Fibroblast of the conjunctiva (primary cell): ENCODE measurements at places on chromosomes 2 and 18.

DNA sequence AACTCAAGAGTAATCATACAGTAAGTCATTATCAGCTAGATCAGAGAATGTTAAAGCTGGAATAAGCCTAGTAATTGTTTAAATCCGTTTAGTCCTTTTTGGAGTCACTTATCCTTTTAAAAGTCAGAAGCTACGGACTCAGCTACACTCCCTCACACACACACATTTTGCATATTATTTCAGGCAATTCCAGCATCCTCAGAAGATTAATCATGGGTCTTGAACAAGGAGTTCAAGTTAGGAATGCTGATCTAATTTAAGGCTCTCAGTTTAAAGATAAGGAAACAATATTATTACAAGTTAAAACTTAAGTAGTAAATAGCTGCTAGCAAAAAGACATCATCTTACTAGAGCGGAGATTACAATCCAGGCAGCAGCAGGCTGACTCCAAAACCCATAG is 74.3 kb downstream of the GTF3C3 start:
- DNase-seq: no peak

- no peak for DNase-seq
These were observed 33.9 kb downstream of the NBAS start for GRCh38 chr2:15527074-15527739.

DNA sequence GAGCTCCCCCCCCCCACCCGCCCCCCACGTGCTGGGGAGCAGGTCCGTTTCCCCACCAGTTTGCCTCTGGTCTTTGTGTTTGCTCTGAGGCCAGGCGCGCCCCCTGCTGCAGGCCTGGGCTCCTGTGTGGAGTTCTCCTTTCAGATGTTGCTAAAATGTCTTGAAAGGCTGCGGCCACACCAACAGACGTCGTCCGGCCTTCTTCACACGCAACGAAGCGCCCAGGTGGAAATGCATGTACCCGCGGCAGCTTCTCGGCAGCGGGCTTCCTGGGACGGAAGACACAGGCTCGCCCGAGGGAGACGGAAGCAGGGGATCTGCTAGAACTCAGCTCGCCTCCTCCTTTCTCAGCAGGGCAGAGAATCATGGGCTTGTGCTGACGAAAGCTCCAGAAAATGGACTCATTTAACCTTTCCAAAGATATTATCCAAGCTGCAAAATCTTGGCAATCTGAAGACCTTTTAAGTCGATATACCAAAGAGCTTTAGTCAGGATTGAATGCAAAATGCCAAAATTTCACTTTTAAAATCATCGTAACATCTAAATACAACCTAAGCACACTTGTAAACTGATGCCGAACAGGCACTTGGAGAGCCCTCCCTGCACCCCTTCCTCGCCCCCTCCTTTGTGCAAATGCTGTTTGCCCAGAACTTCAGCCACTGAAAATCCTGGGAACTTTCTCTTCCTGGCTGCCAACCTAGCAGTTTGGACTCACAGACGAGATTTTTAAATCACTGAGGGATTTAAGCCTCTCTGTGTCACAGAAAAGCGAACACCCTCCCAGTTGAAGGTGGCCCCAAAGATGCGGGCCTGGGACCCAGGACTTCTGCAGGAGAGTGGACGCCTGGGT is 125.5 kb upstream of the ZNF516 start:
- DNase-seq: peak; percentile 67

DNA sequence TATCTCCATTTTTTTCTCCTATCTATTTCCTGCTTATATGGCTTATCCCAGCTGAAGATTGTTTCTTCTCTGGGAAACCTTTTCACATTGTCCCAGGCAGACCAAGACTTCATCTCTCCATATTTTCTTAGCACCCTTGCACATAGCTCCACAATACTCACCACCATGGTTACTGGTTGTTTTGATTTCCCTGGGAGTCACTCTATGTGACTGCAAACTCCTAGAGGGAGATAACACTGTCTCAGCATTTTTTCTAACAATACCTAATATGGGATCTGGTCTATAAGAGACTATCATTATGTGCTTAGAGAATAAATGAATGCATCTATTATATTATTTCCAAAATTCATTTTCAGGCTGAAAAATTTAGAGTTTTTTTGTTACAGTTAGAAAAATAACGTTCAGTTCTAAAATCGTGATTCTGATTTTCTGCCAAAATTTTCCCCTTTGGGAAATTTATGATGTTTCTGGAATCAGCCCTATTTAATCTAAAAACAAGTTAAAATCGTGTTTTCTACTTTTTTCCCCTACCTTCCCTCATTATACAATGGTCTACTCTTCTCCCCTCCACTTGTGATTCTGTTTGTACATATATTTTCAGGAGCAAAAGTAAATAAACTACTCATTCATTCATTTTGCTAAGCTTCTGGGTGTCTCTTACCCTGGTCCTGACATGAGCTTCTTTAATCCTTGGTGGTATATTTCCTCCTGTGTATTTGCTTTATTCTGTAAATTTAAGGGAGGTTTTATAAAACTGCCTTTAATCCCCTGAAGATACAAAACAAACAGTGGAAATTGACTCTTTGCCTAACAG is 95.4 kb downstream of the HNMT start:
- no peak for DNase-seq

- no peak for DNase-seq
These were observed 35.9 kb downstream of the ARHGAP25 start for GRCh38 chr2:68770271-68771111.

DNA sequence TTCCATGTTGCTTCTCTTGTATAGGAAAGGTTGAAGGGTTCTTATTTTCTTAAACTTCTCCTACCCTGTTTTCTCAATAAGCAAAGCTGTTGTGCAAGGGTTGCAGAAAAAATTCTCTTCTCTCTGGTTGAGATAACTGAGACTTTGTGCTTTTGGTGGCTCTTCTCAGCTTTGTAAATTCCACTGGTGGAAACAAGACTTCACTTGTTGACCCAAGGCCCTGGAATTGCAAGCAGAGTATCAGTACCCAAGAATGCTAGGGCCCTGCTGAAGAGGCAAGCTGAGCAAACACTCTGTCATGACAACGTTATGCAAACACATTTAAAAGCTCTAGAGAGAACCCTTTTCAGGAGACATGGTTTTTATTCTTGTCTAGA is 294.7 kb upstream of the EPAS1 start:
- DNase-seq: no peak

GRCh38 chr2:84779781-84780180 is 101.1 kb downstream of the TRABD2A start:
- no peak for DNase-seq

DNA sequence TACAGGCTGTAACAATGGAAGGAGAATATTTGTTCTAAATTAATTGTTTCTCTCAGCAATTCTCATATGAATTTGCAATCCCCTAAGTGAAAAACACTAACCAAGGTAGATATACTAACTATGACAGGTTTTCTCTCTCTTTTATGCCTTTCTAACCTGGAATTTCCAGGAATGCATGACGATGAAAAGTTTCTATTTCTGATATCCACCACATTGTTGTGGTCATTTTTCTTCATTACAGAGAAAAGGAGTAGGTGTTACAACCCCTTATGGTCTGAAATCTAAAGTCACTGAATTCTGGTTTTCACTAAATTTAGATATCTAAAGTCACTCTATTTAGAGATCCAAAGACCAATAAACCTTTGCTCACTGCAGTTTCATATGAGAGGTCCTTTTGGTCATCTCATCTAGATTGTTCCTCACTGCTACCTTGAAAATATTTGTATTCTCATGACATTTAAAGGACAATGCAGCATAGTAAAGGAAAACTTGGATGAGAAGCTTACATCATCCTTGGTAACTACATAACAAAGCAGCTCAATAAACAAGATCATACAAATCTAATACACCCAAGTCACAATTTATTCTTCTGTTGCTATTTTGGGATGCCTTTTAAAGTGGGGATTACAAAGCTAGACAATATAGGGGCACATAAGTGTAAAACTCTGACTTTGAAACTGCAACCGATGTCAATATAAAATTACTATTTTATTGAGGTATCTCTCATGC is 85.8 kb downstream of the TCF4 start:
- DNase-seq: no peak

DNA sequence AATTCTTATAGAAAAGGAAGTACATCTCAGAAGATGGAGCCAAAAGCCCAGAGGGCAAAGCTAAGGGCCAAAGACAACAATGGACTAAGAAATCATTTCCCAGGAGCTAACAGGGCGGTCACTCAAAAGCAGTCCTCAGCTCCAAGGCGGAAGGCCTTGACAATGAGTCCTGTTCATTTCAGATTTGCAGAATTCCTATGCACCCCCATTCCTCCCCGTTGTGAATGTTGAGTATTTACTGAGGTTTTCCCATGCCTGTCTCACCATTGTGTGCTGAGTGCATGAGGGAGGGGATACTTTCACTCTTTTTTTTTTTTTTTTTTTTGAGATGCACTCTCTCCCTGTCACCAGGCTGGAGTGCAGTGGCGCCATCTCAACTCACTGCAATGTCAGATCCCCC is 18.8 kb upstream of the DTNB start:
- DNase-seq: no peak

GRCh38 chr18:21996351-21996826 is 173.0 kb upstream of the GATA6 start:
- DNase-seq: no peak

GRCh38 chr2:149098701-149099100 is 60.2 kb downstream of the LYPD6B start:
- DNase-seq: no peak

DNA sequence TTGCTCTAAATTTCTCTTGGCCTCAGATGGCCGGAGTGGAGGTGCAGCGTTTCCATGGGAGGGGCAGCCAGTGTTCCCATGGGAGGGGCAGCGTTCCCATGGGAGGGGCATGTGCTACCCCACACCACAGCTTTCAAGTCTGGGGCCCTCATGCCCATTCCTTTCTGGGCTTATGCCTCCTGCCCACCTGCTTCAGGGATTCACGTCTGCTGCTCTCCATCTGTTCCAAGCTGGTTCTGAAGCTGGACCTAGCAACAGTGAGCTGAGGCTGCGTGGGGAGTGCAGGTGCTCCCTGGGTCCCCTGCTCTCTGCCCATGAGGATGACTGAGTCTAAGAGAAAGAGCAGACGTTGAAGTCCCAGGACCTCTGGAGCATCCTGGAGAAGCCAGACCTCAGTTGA is 243.1 kb upstream of the PXDN start:
- no peak for DNase-seq

DNA sequence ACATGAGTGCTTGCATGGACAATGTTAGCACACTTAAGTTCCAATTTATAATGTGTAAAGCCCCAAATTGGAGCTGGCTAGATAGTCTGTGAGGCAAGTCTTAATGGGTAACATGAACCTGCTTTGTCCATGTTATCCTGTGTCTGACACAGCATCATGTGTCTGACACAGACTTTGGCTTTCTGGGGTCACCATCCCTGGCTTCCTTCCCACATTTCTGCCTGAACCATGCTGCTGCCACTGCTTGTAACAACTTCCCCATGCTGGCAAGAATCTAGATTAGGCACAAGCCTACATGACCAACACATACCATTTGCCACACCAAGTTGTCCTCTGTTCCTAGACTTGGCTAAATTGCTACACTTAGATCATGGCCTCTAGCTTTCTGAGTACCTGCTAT is 49.8 kb upstream of the ZBTB7C start:
- no peak for DNase-seq

GRCh38 chr2:186540941-186541340 is 48.9 kb upstream of the ITGAV start:
- peak; percentile 67 for DNase-seq

DNA sequence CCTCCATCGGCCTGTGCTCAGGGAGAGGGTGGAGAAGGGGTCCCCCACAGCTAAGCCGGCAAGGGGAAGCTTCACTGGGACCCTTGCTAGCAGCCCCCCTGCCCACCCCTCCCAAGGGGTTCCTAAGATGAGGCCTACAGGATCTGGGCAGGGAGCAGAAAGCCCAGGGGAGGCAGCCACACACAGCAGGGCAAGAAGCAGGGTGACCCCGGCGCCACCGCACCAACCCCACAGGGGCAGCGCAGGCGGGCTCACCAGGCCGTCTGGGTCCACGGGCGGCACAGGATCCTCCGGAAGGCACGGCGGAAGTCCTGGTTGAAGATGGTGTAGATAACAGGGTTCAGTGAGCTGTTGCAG is 1.8 kb downstream of the ADRA2B start:
- no peak for DNase-seq

DNA sequence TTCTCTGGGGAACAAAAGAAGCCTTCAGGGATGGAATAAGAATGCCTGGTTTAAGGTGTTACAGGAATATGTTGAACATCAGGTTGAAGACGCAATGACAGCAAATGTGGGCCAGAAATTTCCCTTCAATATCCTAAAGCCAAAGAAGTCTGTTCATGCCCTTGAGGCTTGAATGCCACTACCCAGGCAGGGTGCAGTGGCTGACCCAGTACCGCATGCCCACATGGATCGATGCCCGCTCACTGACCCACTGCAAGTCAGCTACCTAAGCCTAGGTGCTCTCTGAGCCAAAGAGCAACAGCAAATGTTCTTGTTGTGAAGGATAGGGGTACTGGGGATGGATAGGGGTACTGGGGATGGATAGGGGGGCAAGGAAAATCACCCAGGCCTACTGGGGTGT is 58.2 kb downstream of the GNAL start:
- DNase-seq: no peak

DNA sequence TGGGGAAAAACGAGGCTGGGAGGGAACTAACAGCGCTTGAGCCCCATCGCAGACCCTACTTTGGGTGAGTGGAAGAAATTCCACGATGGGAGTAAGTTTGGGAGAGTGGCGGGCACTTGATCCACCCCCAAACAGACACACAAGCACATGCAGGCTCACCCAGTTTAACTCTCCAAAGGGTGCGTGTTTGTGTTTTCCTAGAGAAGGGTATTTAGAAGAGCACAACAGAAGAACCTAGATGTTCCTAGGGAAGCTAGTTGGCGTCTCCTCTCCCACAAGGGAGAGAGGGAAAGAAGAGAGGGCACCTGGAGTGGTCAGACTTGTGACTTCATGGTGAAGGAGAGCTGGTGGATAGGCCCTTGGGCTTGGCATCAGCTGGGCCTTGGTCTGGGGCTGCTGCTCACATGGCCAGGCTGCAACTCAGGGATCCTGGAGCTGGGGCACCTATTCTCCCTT is 3.2 kb downstream of the GATA6 start:
- DNase-seq: no peak

GRCh38 chr2:25204190-25204838 is 35.9 kb upstream of the POMC start:
- DNase-seq: no peak

DNA sequence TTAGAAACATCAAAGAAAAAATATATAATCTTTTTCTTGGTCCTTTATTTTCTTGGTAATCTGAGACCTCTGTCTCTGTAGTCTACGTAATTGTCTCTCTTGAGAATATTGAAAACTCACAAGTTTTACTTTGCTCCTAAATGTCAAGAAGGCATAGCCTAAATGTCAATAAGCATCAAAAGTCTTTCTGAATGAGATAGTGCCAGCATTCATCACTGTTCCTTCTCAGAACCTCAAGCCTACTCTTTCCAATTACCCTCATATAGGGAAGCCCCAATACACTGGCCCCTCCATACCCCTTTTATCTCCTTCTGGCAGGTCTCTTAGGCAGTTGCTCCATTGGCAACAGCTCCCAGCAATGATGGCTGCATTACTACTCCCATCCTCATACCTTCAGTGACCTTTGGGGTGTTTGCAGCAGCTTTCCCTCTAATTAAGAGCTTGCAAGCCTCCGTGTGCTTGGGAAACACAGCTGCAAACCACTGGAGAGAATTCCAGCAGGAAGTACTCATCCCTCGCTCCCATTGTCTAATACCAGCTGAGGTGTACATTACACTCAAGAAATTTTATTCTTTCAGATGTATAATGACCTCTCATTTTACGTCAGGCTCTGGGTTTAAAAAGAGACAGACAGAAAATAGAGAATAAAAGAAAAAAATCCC is 95.8 kb downstream of the KYNU start:
- no peak for DNase-seq

- no peak for DNase-seq
These were observed 95.9 kb downstream of the CCDC141 start for GRCh38 chr2:178954049-178954448.
